H9 (cell line): ENCODE measurements at places on chromosomes 6 and 20. TPM values are rescaled to one million over a fixed set of nuclear protein-coding genes. Genes with fewer than 3 reads are reported as not detected.

FAM217A gene
- total RNA-seq: not detected in 2 replicates

LZTS3 gene
- total RNA-seq: 19.2 and 20.8 TPM in 2 replicates

RRAGD gene
- total RNA-seq: 8.3 and 10.6 TPM in 2 replicates

CYP21A2 gene
- total RNA-seq: not detected in 2 replicates

SGK2 gene
- total RNA-seq: not detected in 2 replicates

ZNF334 gene
- total RNA-seq: 17.2 and 19.5 TPM in 2 replicates

ENPP5 gene
- 4.6 and 5.1 TPM in 2 replicates for total RNA-seq

DNA sequence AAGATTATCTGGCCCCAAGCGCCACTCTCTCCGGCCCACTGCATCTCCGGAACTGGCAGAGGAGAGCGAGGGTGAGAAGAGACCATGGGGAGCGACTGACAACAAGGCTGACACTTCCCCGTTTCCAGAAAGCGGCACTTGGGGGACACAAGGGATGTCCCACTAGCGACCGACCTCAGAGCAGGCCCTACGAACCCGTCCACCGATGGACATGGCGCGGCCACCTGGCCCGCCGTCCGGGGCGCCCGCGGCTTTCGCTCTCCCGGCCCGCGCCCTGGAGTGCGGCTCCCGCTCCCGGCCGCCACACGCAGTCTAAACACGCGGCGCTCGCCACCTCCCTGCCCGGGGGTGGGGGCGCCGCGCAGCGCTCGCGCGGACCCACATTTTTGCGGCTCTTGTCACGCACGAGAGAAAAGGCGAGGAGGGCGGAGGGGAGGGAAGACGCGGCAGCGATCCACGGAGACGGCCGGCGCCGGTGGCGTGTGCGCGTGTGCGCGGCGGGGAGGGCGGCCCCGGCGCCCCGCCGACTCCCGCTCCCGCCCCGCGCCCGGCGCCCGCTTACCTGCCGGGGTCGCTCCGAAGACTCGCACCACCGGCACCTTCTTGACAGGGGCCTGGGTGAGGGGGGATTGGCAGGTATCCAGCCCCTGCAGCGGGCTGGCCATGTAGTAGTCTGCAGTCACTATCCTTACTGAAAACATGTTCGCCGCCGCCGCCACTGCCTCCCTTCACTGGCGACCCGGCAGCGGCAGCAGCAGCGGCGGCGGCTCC lies 645 bp downstream of the REV3L start:
- no peak overlapping the region for H3K27ac ChIP-seq
- peak overlapping the region; percentile 96 for H3K4me3 ChIP-seq
- no peaks in the 10 kb centered on the region for H3K4me1 ChIP-seq

GRCh38 chr6:112851146-112851545 lies 504.0 kb downstream of the RFPL4B start:
- no peaks in the 10 kb centered on the region for H3K27me3 ChIP-seq
- H3K4me3 ChIP-seq: no peak overlapping the region
- DNase-seq: no peak

- no peaks in the 10 kb centered on the region for H3K27me3 ChIP-seq
- no peak for DNase-seq
- no peak overlapping the region for H3K27ac ChIP-seq
- no peaks in the 10 kb centered on the region for H3K4me1 ChIP-seq
Observed at GRCh38 chr6:127301199-127301700, 34.6 kb downstream of the RNF146 start.

DNA sequence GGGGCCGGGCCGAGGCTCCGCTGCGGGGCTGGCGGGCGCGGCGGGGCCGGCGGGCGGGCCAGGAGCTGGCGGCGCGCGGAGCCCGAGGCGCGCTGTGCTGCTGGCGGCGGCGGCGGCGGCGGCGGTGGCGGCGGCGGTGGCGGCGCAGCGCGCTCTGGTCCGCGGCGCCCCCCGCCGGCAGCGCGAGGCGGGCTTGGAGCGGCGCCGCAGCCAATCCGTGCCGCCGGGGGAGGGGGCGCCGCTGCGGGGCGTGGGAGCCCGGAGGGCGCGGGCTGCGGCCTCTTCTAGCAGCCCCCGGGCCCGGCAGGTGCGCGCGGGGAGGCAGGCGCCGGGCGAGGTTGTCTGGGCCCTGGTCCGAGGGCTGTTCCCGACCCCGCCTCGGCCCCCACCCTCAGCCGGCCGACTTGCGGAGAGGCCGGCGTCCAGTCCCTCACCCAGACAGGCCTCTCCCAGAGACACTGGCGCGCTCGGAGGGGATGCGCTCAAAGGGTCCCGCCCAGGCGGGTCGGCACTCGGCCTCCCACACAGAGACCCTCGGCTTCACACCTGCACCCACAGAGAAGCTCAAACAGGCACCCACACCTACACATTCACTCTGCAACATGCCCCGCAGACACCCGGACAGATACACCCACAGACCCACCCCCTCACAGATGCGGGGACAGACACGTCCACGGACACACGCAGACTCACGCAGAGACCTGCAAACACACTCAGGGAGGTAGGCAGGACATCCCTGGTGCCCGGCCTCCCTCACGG lies at the start of gene RIMS4:
Gene RIMS4, minus strand, starts transcription at position 156 of the 759 bp plus-strand sequence. CDS start 275 bp downstream, outside the sequence.
- H3K27ac ChIP-seq: no peak within 1 kb of the TSS
- no peaks in the 10 kb centered on the region; the same call in 2 of the 3 replicates for H3K36me3 ChIP-seq
- peak within 1 kb of the TSS; percentile 70 for H3K4me3 ChIP-seq
- peak; percentile 41 for DNase-seq
- peaks cover 19% of the 10 kb centered on the region for H3K27me3 ChIP-seq
- no peaks in the 10 kb centered on the region; the same call in 1 of the 2 replicates for H3K4me1 ChIP-seq

- H3K27ac ChIP-seq: no peak overlapping the region
- no peaks in the 10 kb centered on the region for H3K36me3 ChIP-seq
- DNase-seq: peak; percentile 34
- H3K4me3 ChIP-seq: no peak overlapping the region
- H3K4me1 ChIP-seq: no peaks in the 10 kb centered on the region
Observed at GRCh38 chr6:45988635-45989034, 27.0 kb downstream of the CLIC5 start.

GRCh38 chr6:22059946-22060345 lies 236.9 kb downstream of the PRL start:
- no peaks in the 10 kb centered on the region for H3K4me1 ChIP-seq
- no peak overlapping the region for H3K4me3 ChIP-seq
- peaks cover 50% of the 10 kb centered on the region for H3K36me3 ChIP-seq
- H3K27ac ChIP-seq: no peak overlapping the region
- no peaks in the 10 kb centered on the region for H3K27me3 ChIP-seq

GRCh38 chr20:38336726-38337125 lies 9.6 kb upstream of the LBP start:
- no peak overlapping the region for H3K27ac ChIP-seq
- H3K27me3 ChIP-seq: no peaks in the 10 kb centered on the region; the same call in 1 of the 2 replicates
- peaks cover 5% of the 10 kb centered on the region for H3K36me3 ChIP-seq
- no peak overlapping the region for H3K4me3 ChIP-seq
- peaks cover 6% of the 10 kb centered on the region; the same call in 1 of the 2 replicates for H3K4me1 ChIP-seq
- no peak for DNase-seq

- no peak for DNase-seq
- H3K4me1 ChIP-seq: peaks cover 4% of the 10 kb centered on the region; the same call in 1 of the 2 replicates
- no peak overlapping the region for H3K27ac ChIP-seq
Observed at GRCh38 chr6:21478883-21479539, 114.5 kb upstream of the SOX4 start.

GRCh38 chr20:37989601-37990295 lies 43.5 kb downstream of the TTI1 start:
- no peak overlapping the region for H3K27ac ChIP-seq
- peaks cover 10% of the 10 kb centered on the region; the same call in 2 of the 3 replicates for H3K36me3 ChIP-seq
- no peaks in the 10 kb centered on the region for H3K4me1 ChIP-seq
- H3K27me3 ChIP-seq: no peaks in the 10 kb centered on the region
- H3K4me3 ChIP-seq: no peak overlapping the region
- DNase-seq: no peak

DNA sequence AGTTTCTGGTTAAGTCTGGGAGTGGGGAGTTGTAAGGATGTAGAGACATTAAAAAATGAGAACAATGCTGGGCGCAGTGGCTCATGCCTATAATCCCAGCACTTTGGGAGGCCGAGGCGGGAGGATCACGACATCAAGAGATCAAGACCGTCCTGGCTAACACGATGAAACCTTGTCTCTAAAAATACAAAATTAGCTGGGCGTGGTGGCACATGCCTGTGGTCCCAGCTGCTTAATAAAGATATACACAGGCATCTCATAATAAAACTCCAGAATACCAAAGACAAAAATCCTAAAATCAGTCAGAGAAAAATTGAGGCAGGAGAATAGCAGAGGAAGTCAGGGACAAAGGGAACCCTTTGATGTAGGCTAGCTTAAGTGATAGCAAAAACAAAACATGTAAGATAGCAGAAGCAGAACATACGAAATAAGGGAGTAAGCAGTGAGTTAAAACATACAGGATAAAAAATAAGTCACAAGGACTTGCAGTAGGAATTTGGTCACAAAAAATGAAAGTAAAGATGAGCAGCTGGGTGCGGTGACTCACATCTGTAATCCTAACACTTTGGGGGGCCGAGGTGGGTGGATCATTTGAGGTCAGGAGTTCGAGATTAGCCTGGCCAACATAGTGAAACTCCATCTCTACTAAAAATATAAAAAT lies 23.6 kb downstream of the DDX43 start:
- no peaks in the 10 kb centered on the region for H3K36me3 ChIP-seq
- H3K4me1 ChIP-seq: no peaks in the 10 kb centered on the region
- H3K27ac ChIP-seq: no peak overlapping the region
